ENCODE measurements at places on chromosomes 2 and 18. TPM values are rescaled to one million over a fixed set of nuclear protein-coding genes. Genes with fewer than 3 reads are reported as not detected.

GRCh38 chr2:102391565-102391964 lies 31.4 kb upstream of the IL18RAP start:
- no peak for DNase-seq

DNA sequence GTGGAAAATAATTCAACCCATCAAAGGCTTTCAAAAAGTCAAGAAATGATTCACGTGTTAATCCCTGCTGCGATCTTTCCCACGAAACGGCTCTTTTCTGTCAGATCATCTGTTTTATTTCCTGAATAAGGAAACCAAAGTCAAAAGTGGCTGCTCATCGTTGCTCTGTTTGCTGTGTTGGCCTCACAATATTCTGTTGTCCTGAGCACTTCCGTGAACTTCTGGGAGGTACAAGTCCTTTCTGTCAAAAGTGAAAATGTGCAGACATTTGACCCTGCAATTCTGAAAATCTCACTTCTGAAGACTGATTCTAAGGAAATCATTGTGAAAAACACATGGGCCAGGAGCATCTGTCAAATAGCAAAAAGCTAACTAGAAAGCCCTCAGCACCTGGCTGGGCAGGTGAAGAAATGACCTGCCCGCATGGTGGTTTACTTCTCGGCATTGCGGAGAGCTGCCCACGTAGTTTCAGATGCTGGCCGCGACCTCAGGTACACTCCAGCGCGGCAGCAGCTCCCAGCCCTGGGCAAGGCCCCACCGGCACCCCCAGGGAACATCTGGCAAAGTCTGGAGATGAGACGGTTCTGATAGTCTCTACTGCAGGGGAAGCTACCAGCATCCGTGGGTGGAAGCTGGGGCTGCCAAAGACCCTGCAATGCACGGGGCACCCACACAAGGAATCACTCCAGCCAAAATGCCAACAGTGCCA lies 31.9 kb upstream of the GPC1 start:
- DNase-seq = no peak

GRCh38 chr2:229519655-229520430 lies 194.5 kb downstream of the DNER start:
- DNase-seq = no peak

The SH2D6 gene
- 0.07 TPM for total RNA-seq

GRCh38 chr2:24855726-24856125 lies 62.5 kb downstream of the CENPO start:
- peak; percentile 23 for DNase-seq

DNA sequence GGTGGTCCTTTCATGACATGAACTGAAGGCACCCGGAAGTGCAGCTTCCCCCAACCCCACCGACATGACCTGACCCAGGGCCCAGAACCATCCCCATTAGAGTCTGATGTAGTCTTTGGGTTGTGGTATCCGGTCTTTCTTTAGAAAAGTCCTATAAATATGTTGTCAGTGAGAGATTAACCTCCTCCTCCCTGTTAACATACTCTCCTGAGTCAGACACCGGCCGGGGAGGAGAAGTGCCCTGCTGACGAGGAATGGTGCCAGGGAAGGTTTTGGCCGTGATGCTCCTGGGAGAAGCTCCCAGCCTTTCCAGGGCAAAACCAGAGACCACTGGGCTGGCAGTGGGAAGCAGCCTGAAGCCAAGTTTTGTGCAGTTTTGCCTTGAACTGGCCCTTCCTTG lies 109.0 kb downstream of the LAMA3 start:
- no peak for DNase-seq

The ANXA4 gene
- total RNA-seq = 4.7 TPM
